ENCODE measurements at places on chromosomes 7 and 10. TPM values are rescaled to one million over a fixed set of nuclear protein-coding genes. Genes with fewer than 3 reads are reported as not detected.

The GBX1 gene
- not detected for total RNA-seq

DNA sequence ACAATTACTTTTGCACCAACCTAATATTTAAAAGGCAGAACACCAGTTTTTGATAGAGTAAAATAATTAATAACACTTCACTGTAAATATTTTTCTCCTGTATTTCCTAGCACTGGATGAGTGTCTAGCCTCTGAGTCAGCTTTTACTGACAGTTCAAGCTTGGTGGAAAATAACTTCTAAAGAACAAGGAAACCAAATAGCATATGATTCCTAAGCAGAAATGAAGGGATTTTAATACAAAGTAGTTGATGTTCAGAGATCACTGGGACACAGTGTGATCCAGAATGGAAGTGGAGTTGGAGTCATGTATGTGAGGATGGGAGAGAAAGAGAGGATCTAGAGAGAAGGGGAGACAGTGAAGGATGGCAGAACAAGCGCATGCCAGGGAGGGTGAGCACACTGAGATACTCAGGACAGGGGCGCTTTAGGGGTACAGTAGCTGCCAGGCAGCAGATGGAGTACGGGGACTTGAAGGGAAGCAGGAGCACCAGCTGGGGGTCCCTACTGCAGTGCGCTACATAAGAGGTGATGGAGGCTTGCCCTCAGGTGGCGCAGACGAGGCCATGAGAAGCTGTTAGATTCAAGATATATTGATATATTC, 117.9 kb upstream of the KLF6 start:
- peaks cover 21% of the 10 kb centered on the region for H3K4me1 ChIP-seq
- H3K4me3 ChIP-seq = no peak overlapping the region
- DNase-seq = no peak

DNA sequence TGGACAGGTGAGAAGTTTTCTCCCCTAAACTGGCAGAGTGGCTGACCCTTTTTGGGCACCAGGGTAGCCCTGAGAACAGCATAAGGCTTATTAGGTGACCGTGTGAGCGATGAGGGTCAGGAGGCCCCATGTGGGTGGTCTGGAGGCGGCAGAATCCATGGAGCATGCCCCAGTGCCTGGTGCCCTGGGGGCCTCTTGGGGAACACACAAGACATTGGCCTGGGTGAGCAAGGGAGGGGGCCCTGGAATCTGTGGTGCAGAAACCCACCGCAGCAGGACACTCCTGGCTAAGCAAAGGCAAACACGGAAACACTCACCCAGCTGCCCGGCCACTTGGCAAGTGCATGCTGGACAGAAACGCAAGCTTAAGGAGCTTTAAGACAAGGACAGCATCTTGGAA, 29.5 kb downstream of the YKT6 start:
- no peak for DNase-seq
- H3K4me3 ChIP-seq = no peak overlapping the region
- H3K36me3 ChIP-seq = no peaks in the 10 kb centered on the region
- no peaks in the 10 kb centered on the region for H3K27me3 ChIP-seq
- no peaks in the 10 kb centered on the region for H3K4me1 ChIP-seq

The IGFBP3 gene
- total RNA-seq = 17.8 TPM

- peaks cover 1% of the 10 kb centered on the region for H3K4me1 ChIP-seq
- no peak overlapping the region for H3K27ac ChIP-seq
- H3K27me3 ChIP-seq = peaks cover 19% of the 10 kb centered on the region
These were observed 17.8 kb downstream of the KCP start for GRCh38 chr7:128892521-128893250.

- no peak overlapping the region for H3K4me3 ChIP-seq
- no peaks in the 10 kb centered on the region for H3K27me3 ChIP-seq
- no peaks in the 10 kb centered on the region for H3K36me3 ChIP-seq
- H3K27ac ChIP-seq = no peak overlapping the region
- no peaks in the 10 kb centered on the region for H3K4me1 ChIP-seq
These were observed 42.6 kb downstream of the FAM20C start for GRCh38 chr7:234708-235553.

Measured in activated CD8-positive, alpha-beta memory T cell treated with anti-CD3 and anti-CD28 coated beads, Interleukin-2, amount 10 ng/mL, durations not matched to agents 7 days and 5 days (primary cell).